Activated CD4-positive, alpha-beta memory T cell treated with anti-CD3 and anti-CD28 coated beads, Interleukin-2, amount 10 ng/mL, durations not matched to agents 7 days and 5 days (primary cell): ENCODE measurements at places on chromosomes 11 and 22.

DNA sequence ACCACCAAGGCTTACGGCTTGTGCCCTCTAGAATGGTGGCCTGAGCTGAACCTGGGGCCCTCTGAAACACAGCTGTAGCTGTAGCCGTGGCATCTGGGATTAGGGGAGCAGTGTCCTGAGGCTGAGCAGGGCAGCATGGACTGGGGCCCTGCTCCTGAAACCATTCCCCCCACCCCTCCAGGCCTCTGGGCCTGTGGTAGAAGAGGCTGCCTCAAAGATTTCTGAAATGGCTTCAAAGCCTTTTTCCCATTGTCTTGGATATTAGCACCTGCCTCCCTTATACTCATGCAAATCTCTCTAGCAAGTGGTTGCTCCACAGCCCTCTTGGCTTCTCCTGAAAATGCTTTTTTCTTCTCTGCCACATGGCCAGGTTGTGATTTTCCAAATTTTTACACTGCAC lies 106.9 kb downstream of the CTNND1 start:
- DNase-seq = no peak

DNA sequence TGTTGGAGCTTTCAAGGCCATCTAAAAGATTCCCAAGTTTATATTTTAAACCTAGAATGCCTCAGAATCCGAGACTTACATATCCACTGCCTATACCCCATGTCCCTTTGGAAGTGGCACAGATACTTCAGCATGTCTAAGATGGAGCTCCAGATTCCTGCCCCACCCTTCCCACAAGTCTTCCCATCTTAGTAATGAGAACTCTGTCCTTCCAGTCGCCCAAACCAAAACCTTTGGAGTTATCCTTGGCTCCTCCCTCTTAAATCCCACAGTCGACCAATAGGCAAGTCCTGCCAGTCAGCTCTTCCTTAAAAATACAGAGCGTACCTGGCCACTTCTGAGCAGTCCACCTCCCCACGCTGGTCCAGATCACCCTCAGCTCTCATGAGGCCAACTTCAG lies 4.3 kb downstream of the POLD4 start:
- no peak for DNase-seq

- DNase-seq = no peak
These were observed 26.2 kb downstream of the PISD start for GRCh38 chr22:31635638-31636306.

DNA sequence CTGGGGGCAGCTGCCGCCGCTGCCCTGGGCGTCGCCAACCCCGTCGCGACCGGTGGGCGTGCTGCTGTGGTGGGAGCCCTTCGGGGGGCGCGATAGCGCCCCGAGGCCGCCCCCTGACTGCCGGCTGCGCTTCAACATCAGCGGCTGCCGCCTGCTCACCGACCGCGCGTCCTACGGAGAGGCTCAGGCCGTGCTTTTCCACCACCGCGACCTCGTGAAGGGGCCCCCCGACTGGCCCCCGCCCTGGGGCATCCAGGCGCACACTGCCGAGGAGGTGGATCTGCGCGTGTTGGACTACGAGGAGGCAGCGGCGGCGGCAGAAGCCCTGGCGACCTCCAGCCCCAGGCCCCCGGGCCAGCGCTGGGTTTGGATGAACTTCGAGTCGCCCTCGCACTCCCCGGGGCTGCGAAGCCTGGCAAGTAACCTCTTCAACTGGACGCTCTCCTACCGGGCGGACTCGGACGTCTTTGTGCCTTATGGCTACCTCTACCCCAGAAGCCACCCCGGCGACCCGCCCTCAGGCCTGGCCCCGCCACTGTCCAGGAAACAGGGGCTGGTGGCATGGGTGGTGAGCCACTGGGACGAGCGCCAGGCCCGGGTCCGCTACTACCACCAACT lies 1.0 kb downstream of the FUT4 start:
- no peak for DNase-seq

DNA sequence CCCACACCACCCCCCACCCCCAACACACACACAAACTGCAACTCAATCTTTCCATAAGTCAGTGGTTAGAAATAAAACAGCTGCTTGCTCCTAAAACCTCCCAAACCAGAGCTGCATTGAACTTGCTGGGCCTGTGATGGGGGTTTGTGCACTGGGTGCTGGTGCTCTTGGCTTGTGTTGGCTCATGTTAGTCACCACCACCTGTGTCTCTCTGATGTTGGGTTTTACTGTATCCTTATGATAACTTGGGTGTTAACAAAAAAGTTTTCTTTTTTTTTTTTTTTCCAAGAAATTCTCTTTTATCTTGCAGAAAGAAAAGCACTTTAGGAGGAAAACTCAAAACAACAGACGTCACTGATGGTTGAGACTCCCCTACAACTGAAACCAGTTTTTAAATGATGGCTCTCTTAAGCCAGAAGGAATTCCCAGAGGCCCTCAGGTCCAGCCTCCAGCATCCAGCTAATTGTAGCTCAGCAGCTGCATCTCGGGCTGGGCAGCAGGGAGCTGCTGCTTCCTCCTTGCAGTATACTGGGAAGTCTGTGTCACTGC lies 79.9 kb upstream of the DRD2 start:
- no peak for DNase-seq

GRCh38 chr22:38289583-38290082 lies 16.8 kb upstream of the TMEM184B start:
- DNase-seq = no peak

- no peak for DNase-seq
These were observed 845.3 kb downstream of the BRD1 start for GRCh38 chr22:48982321-48982905.

- no peak for DNase-seq
These were observed 107.5 kb downstream of the NXPE2 start for GRCh38 chr11:114785820-114786219.

DNA sequence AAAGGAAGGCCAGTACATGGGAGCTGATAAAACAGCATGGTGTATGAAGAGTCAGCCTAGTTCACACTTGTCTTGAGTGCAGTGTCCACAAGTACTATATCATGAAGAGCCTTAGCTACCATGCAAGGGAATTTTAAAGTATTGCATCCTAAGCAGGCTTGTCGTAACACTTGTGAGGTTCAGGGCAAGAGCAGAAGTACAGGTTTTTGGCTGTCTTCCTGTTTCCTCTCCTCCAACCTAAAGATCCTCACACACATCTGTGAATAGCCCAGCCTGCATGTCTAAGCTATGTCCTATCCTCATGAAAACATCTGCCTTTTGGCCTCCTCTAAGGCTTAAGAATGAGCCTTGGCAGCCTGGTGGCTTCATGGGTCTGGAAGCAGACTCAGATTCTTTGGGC lies 34.6 kb upstream of the TMEM123 start:
- no peak for DNase-seq

DNA sequence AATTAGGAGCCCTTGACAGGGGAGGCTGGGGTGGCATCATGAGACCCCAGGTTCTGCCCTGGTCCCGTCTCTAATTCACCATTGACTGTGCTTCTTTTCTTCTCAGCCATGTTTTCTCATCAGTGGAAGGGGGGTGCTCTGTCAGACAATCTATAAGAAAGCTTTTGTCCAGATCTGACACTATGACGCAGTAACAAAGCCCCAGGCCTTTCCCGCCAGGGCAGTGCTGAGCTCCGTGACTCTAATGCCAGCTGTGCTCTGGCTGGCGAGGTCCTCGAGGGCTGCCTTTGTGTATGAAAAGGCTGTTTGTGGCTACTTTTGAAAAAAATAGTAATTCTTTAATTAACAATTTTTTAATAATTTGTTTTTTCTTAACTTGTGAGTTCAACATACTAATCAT lies 3.2 kb downstream of the CD6 start:
- DNase-seq = no peak

- DNase-seq = no peak
These were observed 10.7 kb downstream of the TBRG1 start for GRCh38 chr11:124633355-124633754.

DNA sequence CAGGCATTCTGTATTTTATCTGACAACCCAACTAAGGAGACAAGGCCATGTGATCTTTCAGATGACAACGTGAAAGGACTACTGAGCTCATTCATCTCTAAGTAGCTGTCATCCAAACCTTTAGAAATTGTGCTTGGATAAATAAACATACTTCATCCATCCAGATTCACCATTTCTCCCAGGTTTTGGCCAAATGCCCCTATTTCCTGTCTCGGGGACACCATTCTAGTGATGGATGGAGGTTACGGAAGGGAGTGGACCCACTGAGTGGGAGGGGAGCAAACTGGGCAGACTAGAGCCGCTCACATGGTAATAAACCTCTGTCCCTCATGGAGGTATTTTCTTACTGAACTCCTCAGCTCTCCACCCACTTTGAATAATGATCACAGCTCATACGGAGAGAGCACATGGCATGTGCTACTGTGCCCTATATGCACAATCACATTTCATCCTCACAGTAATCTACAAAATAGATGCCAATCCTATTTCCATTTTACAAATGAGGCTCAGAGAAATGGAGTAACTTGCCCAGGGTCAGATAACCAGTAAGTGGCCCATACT lies 114.4 kb downstream of the SLC1A2 start:
- DNase-seq = no peak

GRCh38 chr22:28116219-28116673 lies 197.2 kb upstream of the PITPNB start:
- no peak for DNase-seq

DNA sequence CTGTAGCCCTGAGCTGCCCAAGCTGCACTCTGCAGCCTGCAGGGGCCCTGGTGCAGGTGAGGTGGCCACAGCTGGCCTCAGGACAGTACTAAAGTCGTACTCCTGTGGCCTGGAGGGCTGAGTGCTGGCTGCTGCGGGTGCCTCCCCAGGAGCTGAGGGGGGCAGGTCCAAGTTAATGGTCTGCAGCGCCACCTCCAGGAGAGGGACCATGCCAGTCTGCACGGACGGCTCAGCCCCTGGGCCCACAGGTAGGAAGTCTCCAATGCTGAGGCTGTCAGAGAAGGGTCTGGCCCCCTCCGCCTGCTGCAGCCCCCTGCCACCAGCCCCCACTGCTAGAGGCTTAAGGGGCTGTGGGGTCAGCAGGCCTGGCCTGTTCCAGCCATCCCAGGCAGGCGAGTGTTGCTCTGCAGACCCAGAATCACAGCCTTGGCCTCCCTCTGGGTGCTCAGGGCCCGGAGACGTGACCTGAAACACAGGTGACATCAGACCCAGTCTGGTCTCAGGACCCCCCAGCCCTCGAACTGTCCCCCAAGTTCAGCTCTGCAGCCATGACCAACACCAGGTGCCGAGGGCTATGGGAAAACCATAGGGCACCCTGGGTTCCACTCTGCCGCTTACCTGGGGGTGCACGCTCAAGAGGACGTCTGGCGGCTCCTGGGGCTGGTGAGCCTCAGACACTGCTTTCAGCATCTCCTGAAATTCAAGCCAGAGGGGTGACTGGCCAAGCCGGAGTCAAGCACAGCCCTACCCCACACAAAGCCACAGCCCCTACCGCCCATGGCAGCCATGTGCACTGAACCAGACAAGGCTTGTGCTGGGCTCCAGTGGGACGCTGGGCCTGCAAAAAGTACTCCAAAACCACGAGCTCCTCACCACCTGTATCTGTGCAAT lies 20.8 kb downstream of the SELENOO start:
- DNase-seq = no peak

- DNase-seq = no peak
These were observed 809.1 kb downstream of the BRD1 start for GRCh38 chr22:49018601-49019000.

DNA sequence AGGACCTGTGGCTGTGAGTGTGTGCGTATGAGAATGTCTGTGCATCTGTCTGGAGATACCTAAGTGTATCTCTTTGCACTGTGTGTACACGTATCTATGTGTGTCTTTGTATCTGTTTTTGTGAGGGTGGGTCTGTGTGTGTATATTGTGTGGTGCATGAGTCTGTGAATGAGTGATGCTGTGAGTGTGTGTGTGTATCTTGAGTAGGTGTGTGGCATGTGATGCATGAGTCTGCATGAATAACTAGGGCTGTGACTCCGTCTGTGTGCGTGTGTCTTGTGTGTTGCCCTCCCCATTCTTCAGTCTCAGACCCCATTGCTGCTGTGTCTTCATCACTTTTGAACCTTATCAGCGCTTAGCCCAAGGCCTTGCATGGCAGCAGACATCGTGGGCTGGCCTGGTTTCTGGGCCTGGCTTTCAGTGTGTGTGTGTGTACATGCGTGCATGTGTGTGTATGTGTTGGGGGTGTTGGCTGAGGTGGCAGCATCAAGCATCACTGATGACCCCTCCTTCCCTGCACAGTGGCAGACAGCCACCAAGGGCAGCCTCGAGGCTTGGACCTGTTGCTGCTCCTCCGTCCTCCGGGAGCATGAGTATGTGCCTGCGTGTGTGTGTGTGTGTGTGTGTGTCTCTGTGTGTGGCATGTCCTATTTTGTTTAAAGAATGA lies 1.4 kb downstream of the SGSM1 start:
- DNase-seq = no peak

DNA sequence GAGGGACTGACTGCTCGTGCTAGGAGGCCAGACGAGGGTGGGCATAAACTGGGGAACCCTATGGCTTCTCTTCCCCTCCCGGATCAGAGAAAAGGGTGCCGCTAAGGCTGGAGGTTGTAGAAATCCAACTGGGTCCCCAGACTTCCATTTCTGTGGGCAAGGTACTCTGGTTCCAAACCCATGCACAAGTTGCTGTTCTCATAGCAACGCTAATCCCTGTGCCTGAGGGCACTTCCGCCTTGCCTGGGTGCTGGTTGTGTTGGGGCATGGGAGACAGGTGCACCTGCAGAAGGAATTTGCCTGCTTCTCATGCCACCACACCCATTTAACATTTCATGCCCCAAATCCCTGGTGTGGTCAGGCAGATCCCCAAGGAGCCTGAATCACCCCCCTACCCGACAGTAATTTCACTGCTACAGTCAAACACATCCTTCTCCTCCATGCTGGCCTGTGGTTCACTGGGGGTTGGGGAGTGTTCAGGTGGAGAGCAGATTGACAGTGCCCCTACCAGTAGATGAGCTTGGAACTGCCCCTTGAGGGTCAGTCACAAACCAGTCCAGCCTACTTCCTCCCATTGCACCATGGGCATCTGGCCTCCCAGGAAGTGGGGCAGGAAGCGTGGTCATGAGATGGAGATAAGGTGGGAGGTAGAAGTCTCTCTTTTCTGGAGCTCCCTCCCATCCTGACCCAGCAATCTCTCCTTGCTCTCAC lies 1.2 kb downstream of the C2CD2L start:
- DNase-seq = peak; percentile 55

DNA sequence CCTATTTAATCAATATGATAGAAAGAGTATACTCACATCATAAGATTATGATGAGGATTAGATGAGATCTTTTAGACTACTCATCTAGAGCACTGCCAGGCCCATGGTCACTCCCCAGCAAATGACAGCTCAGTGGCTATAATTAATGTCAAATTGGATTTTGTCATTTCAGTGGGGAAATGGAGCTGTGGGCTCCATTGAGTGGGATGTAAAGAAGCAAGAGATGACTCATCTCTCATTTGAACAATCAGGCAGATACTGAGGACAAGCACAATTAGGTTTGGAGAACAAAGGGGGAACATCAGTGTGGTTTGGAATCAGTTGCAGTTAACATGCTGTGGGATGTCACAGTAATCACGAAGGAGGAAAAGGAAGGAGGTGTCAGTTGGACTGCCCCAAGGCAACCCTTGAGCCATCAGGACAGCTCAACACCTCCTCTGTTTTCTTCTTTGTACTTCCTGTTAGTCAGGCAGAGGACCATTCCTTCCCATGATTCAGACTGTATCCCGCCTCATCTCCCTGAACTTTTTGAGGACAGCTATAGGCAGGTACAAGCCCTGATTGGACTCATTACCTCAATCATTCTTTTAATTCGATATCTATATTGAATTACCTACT lies 473.7 kb upstream of the ISX start:
- no peak for DNase-seq

GRCh38 chr11:66373265-66373664 lies 1.7 kb upstream of the SLC29A2 start:
- no peak for DNase-seq

GRCh38 chr22:17729561-17729960 lies 44.7 kb downstream of the BID start:
- no peak for DNase-seq
